ENCODE measurements at places on chromosomes 11 and 22. TPM values are rescaled to one million over a fixed set of nuclear protein-coding genes. Genes with fewer than 3 reads are reported as not detected.

CCDC116 gene
- not detected for total RNA-seq

OR8G1 gene
- total RNA-seq: not detected

CCDC89 gene
- total RNA-seq: not detected

CABP4 gene
- total RNA-seq: not detected

PGA4 gene
- not detected for total RNA-seq

KIF18A gene
- total RNA-seq: 4.6 TPM

LMO2 gene
- total RNA-seq: 2.4 TPM

NAP1L4 gene
- total RNA-seq: 103 TPM

Data from airway epithelial cell (primary cell).